ENCODE measurements at places on chromosomes 4 and X.

- DNase-seq: no peak
Measured at GRCh38 chr4:98638661-98639060, 19.8 kb downstream of the TSPAN5 start.

DNA sequence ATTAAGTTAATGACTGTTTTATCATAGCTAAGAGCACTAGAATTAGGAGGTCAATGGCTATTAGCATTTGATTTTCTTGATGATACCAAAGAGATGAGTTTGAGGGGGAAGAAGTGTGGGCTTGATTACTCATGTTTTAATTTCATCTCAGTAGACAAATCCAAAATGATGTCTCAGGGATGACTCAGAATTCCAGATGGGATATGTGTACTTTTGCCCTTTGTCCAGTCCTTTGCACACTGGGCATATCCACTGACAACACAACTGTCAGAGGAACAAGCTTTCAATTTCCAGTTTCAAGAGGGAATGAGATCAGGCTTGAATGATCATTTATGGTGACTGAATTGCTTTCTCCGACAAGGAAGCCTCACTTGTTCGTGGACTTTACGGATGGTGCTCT is 325.3 kb upstream of the FTHL17 start:
- peak; percentile 71 for DNase-seq

DNA sequence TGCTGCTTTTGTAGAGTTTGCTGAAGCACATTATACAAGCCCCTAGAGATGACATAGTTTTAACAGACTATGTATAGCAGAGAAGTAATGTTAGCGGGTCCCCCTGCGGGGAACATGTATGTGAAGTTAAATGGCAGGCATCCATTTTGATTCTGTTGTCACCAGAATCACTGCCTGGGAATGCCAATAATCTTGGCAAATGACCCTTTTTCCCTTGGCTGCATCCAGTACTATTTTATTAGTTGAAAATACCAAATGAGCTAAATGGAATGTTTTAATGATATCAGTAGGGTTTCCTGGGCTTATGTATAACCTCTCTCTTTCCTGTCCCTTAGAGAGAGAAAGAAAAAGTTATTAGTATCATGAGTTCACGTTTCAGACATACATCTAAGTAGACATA is 93.6 kb downstream of the LIMCH1 start:
- DNase-seq: peak; percentile 22

- no peak for DNase-seq
Measured at GRCh38 chrX:150229030-150229429, 134.1 kb upstream of the MAMLD1 start.

GRCh38 chrX:45198706-45199105 is 2.0 kb downstream of the DIPK2B start:
- DNase-seq: no peak

DNA sequence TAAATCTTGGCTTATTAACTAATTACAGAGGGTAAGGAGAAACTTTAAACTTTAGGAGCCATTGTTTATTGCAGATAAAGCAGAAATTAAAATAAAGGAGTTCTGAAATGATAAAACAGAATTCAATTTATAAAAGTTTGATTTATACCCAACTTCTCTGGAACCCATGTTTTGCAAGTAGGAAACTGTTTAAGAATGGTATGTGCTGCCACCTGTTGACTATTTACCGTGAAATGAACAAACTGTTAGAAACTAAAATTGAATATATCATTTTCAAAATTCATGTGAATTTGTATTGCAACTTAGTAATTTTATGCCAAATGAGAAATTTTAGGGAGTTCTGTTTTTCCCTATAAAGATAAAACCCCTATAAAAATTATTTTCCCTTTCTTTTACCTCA is 11.0 kb upstream of the TBC1D8B start:
- no peak for DNase-seq
